Stimulated activated CD4-positive, alpha-beta T cell treated with anti-CD3 and anti-CD28 coated beads, Interleukin-1b, Interleukin-23, amount 100 ng/mL, for 1 hour (primary cell): ENCODE measurements at places on chromosomes 4 and X.

DNA sequence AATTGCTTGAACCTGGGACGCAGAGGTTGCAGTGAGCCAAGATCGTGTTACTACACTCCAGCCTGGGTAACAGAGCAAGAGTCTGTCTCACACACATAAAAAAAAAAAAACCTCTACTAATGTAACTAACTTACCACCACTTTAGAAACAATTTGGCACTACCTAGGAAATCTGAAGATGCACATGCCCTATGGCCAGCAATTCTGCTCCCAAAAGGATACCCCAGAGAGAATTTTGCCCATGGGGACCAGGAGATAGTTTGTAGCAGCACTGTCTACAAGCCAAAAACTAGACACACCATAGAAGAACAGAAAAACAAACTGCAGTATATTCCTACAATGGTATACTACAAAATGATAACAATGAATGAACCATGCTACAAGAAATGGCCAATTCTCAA lies 37.5 kb downstream of the USP46 start:
- no peak for DNase-seq

DNA sequence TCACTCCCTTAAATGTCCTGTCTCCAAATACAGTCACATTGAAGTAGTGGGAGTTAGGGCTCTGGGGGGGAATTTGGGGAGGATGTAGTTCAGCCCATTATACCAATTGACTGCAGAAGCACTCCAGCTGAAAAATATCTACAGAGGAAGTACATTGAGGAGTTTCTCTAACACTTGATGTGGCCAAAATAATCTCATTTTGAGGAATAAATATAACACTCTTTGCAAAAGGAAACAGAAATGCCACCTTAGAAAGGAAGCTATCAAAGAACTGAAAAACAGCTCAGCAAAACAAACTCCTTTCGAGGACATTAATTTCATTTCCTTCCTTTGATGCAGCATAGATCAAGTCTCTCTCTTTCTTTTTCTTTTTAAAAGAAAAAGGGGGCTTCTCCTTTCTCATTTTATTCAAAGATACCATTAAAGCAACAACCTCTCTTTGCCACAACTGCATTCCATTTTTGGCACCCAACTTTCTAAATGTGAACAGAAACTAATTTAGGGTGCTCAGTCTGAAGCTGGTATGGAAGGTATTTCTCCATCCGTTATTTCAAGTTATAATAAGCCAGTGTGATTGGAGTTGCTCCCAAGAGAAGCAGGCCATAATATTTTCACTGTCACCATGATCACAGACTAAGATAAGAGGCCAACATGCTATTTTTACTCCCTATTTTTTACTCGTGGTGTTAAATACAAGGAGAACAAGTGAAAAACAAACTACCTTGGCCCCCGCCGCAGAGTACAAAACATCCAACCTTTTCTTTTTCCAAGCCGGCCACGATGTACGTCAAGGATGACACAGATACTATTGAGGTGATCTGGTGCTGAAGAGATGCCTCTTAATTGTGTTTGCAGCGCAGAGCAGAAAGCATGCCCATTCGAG lies 230.4 kb upstream of the GATB start:
- no peak for DNase-seq

DNA sequence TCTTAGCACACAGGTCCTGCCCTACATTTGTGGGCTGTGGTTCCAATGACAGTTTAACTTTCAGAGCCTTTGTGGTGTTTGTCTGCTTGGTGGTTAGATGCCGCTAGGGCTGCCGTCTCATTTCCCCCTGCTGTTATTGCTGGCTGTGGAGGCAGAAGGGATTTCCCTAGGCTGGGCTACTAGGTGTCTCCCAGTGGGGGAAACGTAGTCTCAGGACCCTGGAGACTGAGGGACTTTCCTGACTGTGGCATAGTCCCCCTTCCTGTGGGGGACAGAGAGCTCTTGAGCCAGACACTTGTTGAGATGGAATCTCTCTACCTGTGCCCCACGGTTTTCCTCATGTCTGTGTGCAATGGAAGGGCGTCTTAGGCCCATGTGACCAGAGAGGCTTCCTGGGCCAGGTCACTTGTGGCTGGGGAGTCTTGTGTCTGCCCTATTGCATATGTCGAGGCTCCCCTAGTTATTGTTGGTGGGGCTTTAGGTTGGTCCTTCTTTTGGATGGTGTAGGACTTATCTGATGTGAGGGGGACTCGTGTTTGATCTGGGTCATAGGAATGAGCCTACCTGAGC lies 68.2 kb downstream of the ARHGAP10 start:
- no peak for DNase-seq

DNA sequence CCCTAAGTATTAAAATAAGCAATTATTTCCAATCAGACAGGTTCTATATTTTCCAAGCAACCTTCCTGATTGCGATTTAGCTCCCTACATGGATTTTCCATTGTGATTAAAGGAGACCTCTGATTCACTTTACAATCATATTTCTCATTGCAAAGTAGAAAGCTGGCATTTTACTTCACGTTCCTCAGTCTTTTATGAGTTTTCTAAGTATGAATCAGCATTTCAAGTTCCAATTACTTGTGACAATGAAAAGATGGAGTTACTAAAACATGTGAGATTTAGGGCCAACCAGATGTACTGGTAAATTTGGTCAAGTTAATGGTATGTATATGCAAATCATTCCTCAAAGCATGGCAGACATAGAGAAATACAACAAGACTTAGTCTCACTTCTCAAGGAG lies 206.2 kb downstream of the KCNIP4 start:
- no peak for DNase-seq

DNA sequence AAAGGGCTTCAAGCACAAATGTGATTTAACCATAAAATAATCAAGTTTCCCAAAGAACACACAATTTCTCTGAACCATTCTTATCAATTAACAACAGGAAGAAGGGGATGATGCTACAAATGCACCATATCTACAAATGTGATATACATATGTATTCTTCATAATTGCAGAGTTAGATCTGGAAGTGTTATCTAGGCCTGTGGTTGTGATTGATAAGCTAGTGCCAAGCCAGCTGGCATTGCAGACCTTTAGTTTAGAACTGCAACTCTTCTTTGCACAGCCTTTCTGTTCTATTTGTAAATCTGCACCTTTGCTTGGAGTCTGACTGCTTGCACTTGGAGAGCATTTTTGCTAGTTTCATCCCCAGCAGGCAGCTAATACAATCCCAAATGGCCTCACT lies 145.5 kb upstream of the NPY2R start:
- DNase-seq, result no peak

GRCh38 chrX:153423652-153424051 lies 12.4 kb downstream of the ZFP92 start:
- no peak for DNase-seq

DNA sequence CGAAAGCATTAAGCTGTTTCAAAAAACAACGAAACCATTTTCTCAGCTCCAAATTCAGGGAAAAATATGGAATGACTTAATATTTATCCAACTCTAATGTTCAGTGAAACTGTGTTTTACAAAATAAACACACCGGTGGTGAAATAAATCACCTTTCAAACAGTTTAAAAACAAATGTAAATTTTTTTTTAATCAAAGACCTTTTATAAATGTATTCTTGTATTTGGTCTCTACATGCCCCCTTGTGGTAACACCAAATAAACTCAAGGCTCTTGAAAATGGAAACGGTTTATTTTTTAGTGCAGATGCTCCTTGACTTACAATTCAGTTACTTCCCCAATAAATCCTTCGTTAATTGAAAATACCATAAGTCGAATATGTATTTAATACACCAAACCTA lies 45.8 kb upstream of the ITM2A start:
- no peak for DNase-seq

GRCh38 chr4:145635630-145636029 lies 16.4 kb downstream of the MMAA start:
- no peak for DNase-seq

DNA sequence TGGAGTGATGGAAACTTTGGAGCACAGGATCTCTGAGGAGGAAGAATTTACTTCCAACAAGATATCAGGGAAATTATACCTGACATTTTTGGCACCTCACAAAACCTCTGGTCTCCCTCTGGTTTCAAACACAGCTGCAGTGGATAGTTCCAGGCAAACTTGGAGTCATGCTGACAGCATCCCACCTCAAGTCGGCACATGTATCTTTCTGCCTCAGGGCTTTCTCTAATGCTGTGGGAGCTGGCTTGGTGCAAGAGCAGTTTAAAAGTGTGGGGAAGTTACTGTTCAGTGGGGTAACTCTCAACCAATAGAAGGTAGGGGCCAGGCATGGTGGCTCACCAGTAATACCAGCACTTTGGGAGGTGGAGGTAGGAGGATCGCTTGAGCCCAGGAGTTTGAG lies 207.1 kb upstream of the NHS start:
- DNase-seq, result no peak

DNA sequence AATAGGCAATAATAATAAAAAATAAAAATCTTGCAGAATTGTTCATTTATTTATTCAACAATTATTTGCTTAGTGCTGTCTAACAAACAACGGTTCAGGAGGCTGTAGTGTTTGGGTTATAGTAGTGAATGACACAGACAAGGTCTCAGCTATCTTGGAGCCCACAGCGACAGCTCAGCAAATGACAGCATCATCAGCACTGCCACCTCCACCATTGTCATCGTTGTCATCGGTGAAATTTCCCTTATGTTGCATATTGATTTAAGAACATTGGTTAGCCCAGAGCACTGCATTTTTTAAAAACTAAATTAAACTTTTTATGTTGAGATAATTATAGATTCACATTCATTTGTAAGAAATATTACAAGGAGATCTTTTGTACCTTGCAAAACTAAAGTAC lies 79.9 kb downstream of the TRAPPC11 start:
- no peak for DNase-seq

GRCh38 chr4:14877246-14878225 lies 124.7 kb upstream of the CPEB2 start:
- DNase-seq, result no peak

DNA sequence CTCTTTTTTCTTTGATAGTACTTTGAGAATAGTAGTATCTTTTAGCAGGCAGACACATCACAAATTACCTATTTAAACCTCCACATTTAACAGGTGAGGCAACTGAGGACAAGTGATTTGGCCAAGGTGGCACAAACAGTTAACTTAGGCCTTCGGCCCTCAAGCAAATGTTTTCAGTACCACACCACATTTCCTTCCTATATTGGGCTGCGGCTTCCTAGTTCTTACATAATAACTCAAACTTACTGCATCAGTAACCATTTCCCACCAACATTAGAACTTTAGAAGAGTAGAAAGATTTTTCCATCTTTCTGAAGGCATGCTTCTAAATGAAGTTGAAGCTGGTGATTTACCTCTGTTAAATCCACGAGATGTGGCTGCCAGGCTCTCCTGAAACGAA lies 63.2 kb upstream of the SLC4A4 start:
- DNase-seq, result no peak

DNA sequence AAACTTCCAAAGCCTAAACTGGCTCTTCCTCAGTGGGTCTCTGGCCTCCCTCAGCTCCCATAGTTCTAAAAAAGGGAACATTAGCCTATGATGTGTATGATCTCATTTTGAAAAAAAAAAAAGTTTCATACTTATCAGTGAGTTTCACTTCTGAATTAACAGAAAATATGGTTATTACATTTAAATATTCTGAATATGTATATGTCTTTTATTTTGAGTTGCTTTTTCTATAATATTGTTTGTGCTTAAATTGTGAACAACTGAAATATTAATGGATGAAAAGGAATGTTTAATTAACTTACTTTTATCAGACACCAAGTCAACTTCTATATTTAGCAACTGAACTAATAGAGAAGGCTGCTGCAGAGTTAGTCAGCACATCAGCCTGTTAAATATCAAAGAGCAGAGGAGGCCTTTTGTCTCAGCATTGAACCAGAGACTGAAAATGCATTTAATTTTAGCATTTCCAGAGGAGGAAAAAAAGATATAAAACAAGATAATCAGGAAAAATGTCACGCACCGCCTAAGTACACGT lies 20.4 kb upstream of the FHL1 start:
- no peak for DNase-seq

DNA sequence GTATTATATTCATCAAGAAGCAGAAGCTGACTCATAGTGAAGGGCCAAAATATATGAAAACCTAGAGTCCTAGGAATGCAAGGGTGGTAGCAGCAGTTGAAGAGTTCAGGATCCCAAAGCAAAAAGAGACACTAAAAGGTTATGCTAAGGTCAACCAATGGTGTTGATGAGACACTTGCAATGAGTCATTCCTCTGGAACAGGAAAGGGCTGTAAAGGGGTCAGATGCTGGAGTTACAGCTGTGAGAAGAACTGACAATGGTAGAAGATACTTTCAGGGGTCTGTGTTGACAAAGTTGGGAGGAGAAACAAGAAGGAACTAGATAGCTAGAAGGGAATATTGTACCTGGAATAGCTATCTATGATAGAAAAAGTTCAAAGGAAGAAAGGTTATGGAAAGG lies 47.5 kb downstream of the ZGRF1 start:
- DNase-seq, result no peak

DNA sequence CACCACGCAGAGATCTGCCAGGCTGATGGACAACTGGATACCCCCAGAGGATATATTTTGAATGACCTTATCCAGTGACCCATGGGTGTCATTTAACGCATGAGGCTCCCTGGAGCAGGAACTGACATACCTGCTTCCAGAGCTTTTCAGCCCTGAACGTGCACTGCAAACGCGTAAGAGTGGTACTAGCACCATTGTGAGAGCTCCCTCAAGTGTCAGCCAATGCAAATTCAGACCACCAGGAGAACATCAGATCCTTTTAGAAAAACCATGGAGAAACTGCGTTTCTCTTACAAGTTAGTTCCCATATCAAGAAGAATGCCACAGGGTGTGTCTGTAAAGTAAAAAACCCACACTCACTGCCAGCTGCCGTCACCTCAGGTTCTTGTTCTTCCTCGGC lies 7.3 kb downstream of the TREX2 start:
- no peak for DNase-seq

- no peak for DNase-seq
These were observed 347.8 kb upstream of the PITX2 start for GRCh38 chr4:110970642-110971041.
